Activated CD4-positive, alpha-beta T cell treated with anti-CD3 and anti-CD28 coated beads, Interleukin-2, amount 10 ng/mL, durations not matched to agents 7 days and 5 days (primary cell): ENCODE measurements at places on chromosomes 11 and 22.
A peak's percentile ranks its signal among the peaks of the same experiment; 100 is the strongest.

DNA sequence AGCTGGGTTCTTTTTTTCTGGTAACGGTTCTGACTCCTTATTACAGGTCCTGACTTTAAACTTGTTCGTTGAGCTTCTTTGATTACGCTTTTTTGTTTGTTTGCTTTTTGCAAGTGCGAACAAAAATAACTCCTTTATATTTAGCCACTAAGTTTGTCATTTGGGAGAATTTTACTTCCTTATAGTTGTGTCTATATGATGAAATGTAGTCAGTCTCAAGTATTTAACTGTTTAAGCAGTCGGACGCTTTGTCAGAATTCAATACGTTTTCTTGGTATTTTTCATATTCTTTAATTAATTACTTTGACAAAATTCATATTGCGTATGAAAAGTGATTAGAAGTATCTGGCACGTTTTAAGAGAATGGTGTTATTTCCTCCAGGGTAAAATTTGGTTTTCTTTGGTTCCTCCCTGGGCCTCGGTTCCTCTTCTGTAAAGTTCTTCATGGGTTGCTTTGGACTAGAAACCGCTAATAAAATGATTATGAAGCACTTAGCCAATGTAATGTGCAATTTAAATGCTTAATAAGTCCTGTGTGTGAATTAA lies 1.3 kb downstream of the CBL start:
- no peak for DNase-seq
- no peaks in the 10 kb centered on the region for H3K27me3 ChIP-seq
- peaks cover 7% of the 10 kb centered on the region for H3K36me3 ChIP-seq
- peak overlapping the region; percentile 86 for H3K4me3 ChIP-seq

GRCh38 chr11:74608431-74608830 lies 16.0 kb downstream of the POLD3 start:
- H3K27me3 ChIP-seq, result no peaks in the 10 kb centered on the region
- H3K27ac ChIP-seq, result no peak overlapping the region
- no peak overlapping the region for H3K4me3 ChIP-seq
- no peak for DNase-seq
- H3K4me1 ChIP-seq, result no peaks in the 10 kb centered on the region
- peaks cover 45% of the 10 kb centered on the region for H3K36me3 ChIP-seq

DNA sequence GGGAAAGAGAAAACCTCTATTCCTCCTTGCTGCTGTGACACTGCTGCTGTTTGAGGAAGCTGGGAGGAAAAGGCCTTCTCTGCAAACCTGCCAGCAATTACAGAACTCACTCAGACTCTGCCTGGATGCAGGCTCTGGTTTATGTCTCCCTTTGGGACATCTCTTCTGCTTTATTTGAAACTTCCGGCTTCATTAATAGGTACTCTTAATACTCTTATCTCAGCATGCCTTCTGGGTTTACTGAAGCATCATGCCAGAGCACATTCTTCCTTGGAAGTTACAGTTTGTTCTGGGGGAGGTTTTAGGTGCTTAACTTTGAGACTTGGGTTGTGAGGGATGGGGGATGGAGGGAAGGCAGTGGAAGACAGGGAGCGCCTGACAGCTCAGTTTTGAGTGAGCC lies 79.9 kb downstream of the NAV2 start:
- no peaks in the 10 kb centered on the region for H3K36me3 ChIP-seq
- no peaks in the 10 kb centered on the region for H3K4me1 ChIP-seq
- H3K4me3 ChIP-seq, result no peak overlapping the region
- H3K27ac ChIP-seq, result no peak overlapping the region
- DNase-seq, result no peak

DNA sequence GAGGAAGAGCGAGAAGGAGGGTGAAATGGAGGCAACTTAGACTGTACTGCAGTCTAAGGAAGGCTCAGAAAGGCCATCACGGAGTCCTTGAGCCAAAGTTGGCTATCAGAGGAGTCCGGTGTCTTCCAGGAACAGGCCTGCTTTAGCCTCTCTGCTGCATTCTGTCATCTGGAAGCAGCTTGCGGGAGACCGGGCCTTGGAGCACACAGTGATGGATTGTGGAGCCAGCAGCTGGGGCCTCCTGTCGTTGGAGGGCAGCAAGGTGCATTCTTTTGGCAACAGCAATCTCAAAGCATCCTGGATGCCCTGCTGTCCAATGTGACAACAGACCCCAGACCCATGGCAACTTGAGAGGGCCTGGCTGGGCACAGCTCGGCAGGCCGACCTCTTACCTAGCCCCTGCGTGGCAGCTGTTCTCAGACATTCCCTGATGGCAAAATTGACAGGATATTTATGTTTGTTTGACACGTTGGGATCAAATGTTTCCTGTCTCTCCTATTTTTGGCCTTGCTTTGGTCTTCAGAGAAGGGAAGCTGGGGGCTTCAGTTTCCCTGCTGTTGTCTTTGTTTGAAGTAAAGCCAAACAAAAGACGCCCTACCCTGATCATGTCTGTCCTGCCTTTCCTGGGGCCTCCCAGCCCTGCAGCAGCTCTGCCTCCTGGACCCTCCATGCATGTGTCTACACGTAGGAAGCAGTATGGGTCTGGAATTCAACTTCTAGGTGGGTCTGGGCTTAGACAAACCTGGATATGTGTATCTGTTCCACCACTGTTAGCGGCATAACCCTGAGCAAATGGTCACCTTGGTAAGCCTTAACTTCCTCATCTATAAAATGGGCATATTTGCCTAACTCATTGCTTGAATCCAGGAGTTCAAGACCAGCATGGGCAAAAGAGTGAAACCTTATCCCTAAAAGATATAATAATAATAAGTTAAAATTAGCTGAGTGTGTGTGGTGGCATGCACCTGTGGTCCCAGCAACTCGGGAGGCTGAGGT lies 43.9 kb upstream of the LMO2 start:
- no peak for DNase-seq
- no peak overlapping the region for H3K27ac ChIP-seq
- no peaks in the 10 kb centered on the region for H3K4me1 ChIP-seq
- peaks cover 6% of the 10 kb centered on the region for H3K27me3 ChIP-seq

- H3K36me3 ChIP-seq, result peaks cover 10% of the 10 kb centered on the region
- H3K4me1 ChIP-seq, result peaks cover 58% of the 10 kb centered on the region
- peak overlapping the region; percentile 88 for H3K27ac ChIP-seq
- H3K27me3 ChIP-seq, result no peaks in the 10 kb centered on the region
These were observed 6.7 kb downstream of the TMEM184B start for GRCh38 chr22:38266120-38266519.

- H3K27ac ChIP-seq, result no peak overlapping the region
- H3K27me3 ChIP-seq, result no peaks in the 10 kb centered on the region
- DNase-seq, result no peak
- H3K4me3 ChIP-seq, result no peak overlapping the region
These were observed 388.4 kb upstream of the DDI1 start for GRCh38 chr11:103648054-103648453.

DNA sequence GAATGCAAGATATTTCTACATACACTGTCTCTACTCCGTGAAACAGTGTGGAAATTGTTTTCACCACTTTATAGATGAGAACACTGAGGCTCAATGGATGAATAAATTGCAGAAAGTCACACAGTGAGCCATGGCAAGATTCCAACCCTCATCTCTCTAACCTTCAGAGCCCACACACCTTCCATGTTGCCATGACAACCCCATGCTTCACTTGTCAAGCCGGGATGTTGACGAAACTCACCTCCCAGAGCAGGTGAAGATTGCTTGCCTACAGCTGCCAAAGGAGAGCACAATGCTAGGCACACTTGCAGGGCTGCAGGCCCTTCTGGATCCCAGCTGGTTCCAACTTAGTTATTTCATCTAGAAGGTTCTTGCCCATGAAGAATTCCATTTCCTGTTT lies 71.4 kb upstream of the SEZ6L start:
- H3K4me1 ChIP-seq, result no peaks in the 10 kb centered on the region
- no peaks in the 10 kb centered on the region for H3K27me3 ChIP-seq
- H3K36me3 ChIP-seq, result no peaks in the 10 kb centered on the region
- no peak overlapping the region for H3K27ac ChIP-seq
- DNase-seq, result no peak

GRCh38 chr11:827146-827896 lies 398 bp upstream of the CRACR2B start:
- H3K4me1 ChIP-seq, result peaks cover 37% of the 10 kb centered on the region
- H3K27ac ChIP-seq, result peak overlapping the region; percentile 81
- peak; percentile 36 for DNase-seq
- H3K27me3 ChIP-seq, result peaks cover 42% of the 10 kb centered on the region
- peaks cover 10% of the 10 kb centered on the region for H3K36me3 ChIP-seq
- peak overlapping the region; percentile 73 for H3K4me3 ChIP-seq

- H3K27me3 ChIP-seq, result no peaks in the 10 kb centered on the region
- peaks cover 8% of the 10 kb centered on the region for H3K4me1 ChIP-seq
- no peak overlapping the region for H3K4me3 ChIP-seq
- H3K36me3 ChIP-seq, result peaks cover 14% of the 10 kb centered on the region
- DNase-seq, result no peak
These were observed 14.6 kb downstream of the ENDOD1 start for GRCh38 chr11:95104121-95104830.

GRCh38 chr11:125967515-125967914 lies 21.7 kb downstream of the VSIG10L2 start:
- no peaks in the 10 kb centered on the region for H3K36me3 ChIP-seq
- H3K4me1 ChIP-seq, result no peaks in the 10 kb centered on the region
- H3K27ac ChIP-seq, result no peak overlapping the region
- peaks cover 2% of the 10 kb centered on the region for H3K27me3 ChIP-seq
- no peak for DNase-seq

- H3K27ac ChIP-seq, result no peak overlapping the region
- peaks cover 17% of the 10 kb centered on the region for H3K27me3 ChIP-seq
These were observed 27.6 kb upstream of the BMAL1 start for GRCh38 chr11:13249992-13250391.

DNA sequence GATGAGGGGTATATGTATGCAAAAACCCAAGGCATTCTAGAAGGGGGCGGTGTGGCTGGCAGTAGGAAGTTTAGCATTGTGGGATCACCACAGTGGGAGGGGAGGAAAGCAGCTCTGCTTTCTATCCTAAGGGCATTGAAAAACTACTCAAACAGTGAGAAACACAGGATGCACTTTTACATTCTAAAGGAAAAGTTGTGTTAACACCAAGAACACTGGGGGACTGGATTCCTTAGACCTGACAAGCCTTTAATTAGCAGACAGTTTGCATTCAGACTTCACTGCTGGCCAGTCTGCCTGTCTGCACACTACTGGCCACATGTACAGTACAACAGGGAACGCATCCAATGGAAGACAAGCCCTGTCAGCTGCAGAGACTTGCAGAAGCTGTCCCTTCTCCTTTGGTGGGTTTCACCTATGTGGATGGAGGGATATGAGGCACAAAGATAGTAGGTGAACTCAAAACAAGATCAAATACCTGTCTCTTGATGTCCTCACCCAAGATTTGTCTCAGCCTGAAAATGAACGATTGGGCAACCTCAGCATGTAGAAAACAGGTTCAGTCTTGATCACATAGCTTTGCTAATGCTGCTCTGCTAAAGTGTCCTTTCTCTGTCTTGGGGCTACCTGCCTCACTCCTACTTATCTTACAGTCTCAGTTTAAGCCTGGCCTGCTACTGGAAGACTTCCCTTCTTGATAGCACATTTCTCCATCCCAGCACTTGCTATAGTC lies 64.8 kb downstream of the TENM4 start:
- H3K36me3 ChIP-seq, result no peaks in the 10 kb centered on the region
- DNase-seq, result no peak
- H3K27me3 ChIP-seq, result no peaks in the 10 kb centered on the region
- H3K4me1 ChIP-seq, result no peaks in the 10 kb centered on the region
- no peak overlapping the region for H3K27ac ChIP-seq
- no peak overlapping the region for H3K4me3 ChIP-seq

DNA sequence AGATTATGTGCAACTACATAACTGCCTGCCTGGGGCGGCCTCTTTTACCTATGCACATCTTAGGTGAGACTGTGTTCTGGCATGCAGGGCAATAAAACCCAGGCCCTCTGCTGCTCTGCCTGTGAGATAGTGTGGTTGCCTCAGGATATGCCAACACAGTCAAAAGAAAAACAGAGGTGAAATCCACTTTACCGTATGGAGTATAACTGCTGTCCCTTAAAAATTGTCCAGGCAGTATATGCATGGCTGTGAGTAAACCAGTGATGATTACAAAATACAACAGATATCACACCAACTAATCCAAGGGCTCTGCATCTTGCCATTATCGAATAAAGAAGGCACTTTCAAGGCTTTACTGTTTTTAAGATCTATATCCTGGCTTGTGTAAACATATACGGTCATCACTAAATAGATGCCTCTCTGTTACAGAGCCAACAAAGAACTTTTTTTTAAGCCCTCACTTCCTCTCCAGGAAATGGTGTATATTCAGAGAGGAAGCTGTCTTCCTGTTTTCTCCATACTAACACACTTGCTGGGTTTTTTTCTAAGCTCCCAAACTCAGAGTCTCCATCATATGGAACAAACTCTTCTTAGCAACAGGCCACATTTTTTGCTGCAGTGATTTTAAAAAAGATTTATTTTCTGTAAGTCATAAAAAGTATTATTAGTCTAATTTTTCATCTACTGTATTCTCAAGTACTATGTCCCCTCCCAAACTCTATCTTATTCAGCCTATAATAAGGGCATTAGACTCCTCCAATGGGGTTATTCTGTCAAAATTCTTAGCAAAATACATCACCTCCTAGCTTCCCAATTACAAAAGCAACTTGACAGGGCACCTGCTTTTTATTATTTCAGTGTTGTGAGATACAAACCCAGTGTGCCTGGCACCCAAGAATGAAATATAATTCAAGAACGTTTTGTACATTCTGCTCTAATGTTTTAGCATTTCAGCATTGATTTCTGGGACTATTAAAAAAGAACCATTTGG lies 135.2 kb downstream of the MAML2 start:
- H3K4me1 ChIP-seq, result peaks cover 82% of the 10 kb centered on the region
- DNase-seq, result peak; percentile 40
- peaks cover 22% of the 10 kb centered on the region for H3K36me3 ChIP-seq
- H3K27ac ChIP-seq, result peak overlapping the region; percentile 93

DNA sequence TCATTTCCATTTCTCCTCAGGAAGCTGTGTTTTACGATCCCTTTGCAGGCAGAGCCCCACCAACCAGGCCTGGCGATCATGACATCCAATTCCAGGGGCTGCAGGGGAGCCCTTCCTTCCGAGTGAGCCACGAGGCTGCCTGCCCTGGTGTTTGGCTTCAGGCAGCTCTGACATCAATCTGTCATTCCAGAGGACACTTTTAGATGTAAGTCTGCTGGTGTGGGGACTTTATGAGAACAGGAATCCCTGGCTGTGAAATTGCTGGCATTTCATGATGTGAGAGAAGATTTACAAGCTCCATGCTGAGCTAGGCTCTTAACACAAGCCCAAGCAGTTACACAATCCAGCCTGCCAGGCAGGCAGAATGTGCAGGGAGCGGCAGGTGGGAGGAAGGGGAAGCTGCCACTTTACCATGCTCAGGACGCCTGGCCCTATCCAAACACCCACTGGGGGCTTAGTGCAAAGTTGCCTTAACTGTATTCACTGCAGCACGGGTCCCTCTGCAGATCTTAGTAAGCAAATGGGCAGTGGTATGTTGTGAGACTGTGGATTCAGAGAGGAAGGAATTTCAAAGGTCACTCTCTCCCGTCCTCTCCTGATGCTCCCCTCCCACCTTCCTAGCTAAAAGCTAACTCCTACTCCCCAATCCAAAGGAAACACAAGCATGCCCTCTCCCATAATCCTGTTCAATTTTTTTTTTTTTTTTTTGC lies 43.4 kb upstream of the MICAL2 start:
- H3K4me3 ChIP-seq, result no peak overlapping the region
- no peak for DNase-seq
- H3K27ac ChIP-seq, result no peak overlapping the region
- H3K4me1 ChIP-seq, result peaks cover 8% of the 10 kb centered on the region
- H3K27me3 ChIP-seq, result no peaks in the 10 kb centered on the region
- H3K36me3 ChIP-seq, result no peaks in the 10 kb centered on the region

- peak overlapping the region; percentile 59 for H3K4me3 ChIP-seq
- H3K36me3 ChIP-seq, result peaks cover 8% of the 10 kb centered on the region
- peaks cover 1% of the 10 kb centered on the region for H3K27me3 ChIP-seq
- DNase-seq, result peak; percentile 76
These were observed 41.1 kb downstream of the UBASH3B start for GRCh38 chr11:122696662-122697061.
